ENCODE measurements at places on chromosomes 3 and 15. TPM values are rescaled to one million over a fixed set of nuclear protein-coding genes. Genes with fewer than 3 reads are reported as not detected.

The PATL2 gene
- 0.82 TPM for total RNA-seq

The SNAPC5 gene
- 20.0 TPM for total RNA-seq

The HTD2 gene
- 5.3 TPM for total RNA-seq

The ABHD5 gene
- 38.4 TPM for total RNA-seq

The GPR171 gene
- not detected for total RNA-seq

The SLC12A1 gene
- total RNA-seq = not detected

The THAP10 gene
- total RNA-seq = 0.35 TPM

The CLDN18 gene
- total RNA-seq = not detected

The RASGRF1 gene
- total RNA-seq = not detected

The IQCB1 gene
- total RNA-seq = 14.3 TPM

The SEMA3F gene
- 7.4 TPM for total RNA-seq

The SLC24A5 gene
- not detected for total RNA-seq

The HRG gene
- total RNA-seq = not detected

The GOLGA6L7 gene
- total RNA-seq = not detected

The HIGD2B gene
- not detected for total RNA-seq

The ZNF717 gene
- total RNA-seq = 13.9 TPM

The NOX5 gene
- 0.12 TPM for total RNA-seq

The GOLGA6L10 gene
- 0.35 TPM for total RNA-seq

The RLBP1 gene
- not detected for total RNA-seq

The FAM107A gene
- under 0.01 TPM for total RNA-seq

The CCR1 gene
- total RNA-seq = not detected

The XRN1 gene
- total RNA-seq = 17.4 TPM

The KCNH8 gene
- not detected for total RNA-seq

The A4GNT gene
- total RNA-seq = not detected

The PSMA4 gene
- 61.3 TPM for total RNA-seq

The ARHGAP31 gene
- total RNA-seq = 5.1 TPM

The TRIM59 gene
- total RNA-seq = 16.5 TPM

The SPSB4 gene
- total RNA-seq = not detected

The IL17RE gene
- total RNA-seq = 0.23 TPM

The NR1I2 gene
- not detected for total RNA-seq

The GOLGA8Q gene
- 1.1 TPM for total RNA-seq

The PRSS50 gene
- total RNA-seq = not detected

The TM6SF1 gene
- 3.3 TPM for total RNA-seq

The EIF3J gene
- 11.2 TPM for total RNA-seq
